ENCODE measurements at places on chromosomes 5 and 9.

- no peak for DNase-seq
Measured at GRCh38 chr5:31172881-31173280, 20.6 kb upstream of the CDH6 start.

DNA sequence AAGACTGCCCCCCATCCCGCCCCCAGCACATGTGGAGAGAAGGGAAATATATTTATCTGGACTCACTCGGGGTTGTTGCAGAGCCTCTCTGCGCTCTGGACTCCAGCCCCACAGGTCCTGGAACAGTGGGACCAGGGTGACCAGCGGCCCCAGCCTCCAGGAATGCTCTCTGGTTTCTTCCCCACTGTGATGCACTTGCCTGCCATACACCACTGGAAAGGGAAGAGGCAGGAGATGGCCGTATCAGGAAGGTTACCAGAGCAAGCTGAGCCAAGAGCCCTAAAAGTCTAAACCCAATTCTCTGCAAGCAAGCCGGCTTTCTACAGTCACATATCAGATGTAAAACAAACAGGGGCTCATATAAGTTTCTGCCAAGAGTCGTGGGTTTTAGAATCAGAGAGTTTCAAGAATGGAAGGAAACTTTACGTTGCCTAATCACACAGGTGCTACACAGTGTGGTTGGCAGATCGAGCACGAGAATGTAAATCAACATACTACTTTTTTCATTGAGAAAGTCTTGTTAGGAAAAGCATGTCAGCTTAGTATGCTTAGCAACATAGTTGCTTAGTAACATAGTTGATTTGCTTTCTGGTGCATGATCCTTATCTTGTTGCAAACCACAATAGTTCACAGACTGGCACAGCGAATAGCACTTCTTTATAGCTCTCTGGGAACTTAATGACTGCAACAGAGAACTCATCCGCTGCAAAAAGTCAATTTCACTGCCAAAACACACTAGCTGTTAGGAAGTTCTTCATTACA lies 201.2 kb downstream of the TARS1 start:
- no peak for DNase-seq

GRCh38 chr5:159682623-159683022 lies 233.7 kb upstream of the ADRA1B start:
- DNase-seq, result no peak

DNA sequence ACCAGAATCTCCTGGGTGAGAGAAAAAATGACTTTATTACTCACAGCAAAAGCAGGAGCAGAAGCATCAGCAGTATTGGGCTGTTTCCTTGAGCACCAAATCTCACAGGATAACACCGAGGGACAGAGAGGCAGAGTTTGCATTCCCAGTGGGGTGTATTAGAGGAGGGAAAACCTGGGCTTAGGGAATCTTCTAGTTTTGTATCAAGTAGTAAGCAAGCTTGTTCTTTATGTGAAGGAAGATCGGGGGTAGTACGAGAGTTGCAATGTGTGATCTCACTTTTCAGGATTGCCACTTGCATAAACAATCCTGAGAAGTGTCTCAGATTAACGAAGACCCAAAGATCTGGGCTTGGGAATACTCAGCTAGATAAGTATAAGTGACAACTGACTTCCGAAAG lies 1163.0 kb downstream of the TAF11L14 start:
- DNase-seq, result no peak

DNA sequence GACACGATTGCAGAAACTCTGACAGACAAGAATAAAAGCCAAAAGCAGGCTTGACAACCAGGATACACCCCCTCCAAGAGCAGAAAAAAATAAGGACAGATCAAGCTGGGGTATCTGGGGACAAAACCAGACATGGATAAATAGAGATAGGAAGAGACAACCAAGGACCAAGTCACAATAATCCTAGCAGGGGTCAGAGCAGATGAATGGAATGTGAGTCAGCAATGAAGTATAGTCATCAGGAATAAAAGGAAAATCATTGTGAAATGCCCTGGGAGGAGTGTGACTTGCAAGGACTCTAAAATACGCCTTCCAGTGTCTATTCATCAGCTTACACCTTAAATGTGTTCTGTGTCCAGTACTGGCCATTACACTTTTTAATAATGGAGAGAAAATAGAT lies 206.8 kb downstream of the CAAP1 start:
- no peak for DNase-seq

DNA sequence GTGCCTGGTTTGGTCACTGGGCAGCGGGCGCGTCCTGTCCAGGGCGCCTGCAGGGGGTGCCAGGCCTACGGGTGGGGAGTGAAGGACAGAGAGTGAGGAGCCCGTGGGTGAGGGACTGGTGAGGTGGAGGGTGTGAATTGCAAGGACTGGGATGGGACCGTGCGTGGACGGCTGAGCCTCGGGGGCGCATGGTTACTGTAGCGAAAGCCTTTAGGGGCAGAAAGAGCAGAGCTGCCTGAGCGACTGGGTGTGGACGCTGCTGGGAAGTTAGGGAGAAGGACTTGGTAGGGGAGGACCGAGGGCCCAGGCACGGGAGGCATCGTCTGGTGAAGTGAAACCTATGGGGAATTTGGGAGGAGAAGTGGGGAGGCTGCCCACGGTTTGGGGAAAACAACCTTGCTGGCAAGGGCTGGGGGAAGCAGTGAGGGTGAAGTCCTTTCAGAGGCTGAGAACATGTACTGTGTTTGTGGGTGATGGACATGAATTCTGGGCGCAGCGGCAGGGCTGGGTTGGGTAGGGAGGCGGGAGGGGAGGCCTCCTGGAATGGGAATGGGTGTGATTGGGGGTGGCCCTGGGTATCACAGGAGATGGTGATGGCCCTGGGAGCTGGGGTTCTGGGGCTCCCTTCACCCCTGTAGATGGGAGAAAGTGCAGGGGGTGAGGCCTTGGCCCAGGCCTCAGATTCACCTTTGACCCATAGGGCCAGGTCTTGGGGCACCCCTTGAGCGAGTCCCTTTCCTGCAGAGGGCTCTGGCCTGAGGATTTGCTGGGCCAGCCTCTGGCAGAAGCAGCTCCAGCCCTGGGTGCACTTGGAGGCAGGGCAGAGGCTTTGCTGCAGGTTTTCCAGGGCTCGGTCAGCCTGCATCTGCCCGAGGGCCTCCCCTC lies 1.7 kb upstream of the TOR4A start:
- DNase-seq, result no peak

DNA sequence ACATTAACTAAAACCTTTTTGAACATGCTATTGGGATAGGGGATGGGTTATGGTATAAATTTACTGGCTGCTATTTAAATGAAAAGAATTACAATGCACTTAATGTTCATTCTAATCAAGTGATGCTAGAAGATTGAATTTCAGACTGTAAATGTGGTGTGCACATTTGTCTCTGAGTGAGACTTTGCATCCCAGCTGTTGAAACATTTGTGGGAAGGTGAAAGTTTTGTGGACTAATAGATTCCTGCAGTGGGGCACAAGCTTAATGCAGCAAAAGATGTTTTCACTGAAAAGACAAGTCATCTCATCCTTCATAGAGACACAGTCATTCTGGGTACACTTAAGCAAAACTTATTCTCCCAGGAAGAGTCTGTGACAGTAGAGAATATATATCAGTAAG lies 323.6 kb downstream of the NFIB start:
- DNase-seq, result no peak

DNA sequence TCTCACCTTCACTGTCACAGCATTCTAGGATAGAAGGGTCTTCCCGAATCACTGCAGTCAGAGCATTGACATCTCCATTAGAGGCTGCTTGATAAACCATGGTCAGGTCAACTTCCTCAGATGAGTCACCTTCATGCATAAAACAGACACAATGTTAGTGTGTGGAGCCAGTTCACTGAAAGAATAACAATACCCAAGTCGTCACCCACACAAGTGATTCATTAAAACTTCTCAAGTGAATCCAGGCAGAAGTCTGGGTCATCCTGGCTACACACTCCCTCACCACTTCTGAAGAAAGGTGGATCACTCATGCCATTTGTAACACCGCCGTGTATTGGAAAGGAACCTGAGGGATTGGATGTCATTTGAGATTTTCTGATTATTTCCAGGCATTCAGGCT lies 49.6 kb downstream of the ANKRD55 start:
- no peak for DNase-seq

GRCh38 chr9:98491828-98492227 lies 216.9 kb downstream of the GABBR2 start:
- no peak for DNase-seq

DNA sequence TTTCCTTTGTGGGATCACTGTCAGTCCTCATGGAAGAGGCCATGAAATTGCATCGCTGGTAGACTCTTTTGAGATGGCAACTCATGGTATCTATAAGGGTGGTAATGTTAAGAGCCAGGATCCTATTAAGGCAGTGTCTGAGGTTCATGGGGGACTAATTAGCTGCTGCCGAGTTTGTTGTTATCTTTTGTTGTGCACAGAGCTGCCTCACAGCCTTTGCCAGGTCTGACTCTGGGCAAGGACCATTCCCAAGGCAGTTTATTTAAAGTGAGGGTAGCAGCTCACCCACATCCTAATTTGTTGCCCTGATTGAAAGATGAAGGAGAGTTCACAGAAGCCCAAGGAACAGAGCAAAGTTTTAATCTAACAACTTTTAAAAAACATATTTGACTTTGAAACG lies 7.9 kb downstream of the SMARCA2 start:
- DNase-seq, result no peak

DNA sequence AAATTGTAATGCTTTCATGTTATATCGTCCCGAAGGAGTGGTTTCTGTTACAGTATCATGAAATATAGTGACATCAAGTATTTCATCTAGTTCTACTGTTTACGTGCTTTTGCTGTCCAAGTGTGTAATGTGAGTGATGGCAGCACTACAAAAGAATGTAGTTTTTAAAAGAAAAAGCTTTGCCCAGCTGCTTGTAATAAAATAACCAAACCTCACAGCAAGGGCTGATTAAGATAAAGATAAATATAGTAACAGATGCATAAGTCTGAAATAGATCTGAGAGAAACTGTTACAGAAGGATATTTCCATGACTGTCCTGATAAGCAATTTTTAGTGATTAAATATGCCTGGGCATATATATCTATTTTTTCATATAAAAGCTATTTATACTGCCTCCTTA lies 106.4 kb downstream of the AUH start:
- DNase-seq, result no peak

DNA sequence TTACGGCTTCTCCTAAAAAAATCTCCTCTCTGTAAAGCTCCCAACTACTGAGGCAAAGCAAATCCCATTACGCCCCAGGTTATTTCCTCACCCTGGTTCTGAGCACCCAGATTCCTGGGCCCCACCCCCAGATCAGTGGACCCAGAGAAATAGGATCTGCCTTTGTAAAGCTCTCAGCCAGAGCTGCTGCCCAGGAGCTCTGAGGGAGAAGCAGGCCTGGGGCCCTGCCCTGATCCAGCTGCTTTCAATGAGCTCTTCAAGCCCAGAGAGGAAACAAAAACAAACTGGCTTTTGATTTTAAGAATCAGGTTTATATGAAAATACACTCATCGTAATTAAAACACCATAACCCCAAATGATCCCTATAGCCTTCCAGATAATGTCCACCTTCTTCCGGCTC lies 124.5 kb downstream of the C5orf15 start:
- no peak for DNase-seq

DNA sequence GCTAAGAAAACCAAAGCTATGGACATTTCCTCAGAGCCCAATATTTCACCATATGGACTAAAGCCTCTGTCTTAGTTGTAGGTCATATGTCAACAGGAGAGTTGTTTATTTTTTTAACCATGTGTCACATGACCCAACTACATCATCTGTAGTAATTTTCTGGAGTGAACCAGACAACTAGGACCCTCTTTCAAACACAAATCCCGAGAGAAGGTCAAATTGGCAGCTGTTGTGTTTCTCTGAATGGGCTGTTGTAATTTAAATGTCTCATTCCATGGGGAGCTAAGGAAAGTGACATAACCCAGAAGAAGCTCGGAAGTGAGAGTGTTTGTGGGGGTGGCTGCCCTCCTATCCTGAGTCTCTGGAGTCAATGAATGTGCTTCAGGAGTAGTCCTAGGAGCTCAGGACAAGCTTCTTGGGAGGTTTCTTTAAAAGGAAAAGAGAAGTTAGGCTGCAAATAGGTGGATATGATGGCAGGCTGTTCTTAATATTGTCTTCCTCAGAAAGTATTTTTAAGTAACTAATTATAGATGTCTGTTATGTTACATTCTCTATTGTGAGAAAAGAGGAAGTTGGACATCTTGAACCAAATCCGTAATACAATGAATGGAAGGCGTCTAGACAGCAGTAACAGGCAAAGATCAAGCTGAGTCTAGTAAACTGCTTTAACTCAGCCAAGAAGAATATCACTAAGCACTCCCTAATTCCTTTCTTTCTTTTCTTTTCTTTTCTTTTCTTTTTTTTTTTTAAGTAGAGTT lies 50.1 kb downstream of the TMEM167A start:
- no peak for DNase-seq

DNA sequence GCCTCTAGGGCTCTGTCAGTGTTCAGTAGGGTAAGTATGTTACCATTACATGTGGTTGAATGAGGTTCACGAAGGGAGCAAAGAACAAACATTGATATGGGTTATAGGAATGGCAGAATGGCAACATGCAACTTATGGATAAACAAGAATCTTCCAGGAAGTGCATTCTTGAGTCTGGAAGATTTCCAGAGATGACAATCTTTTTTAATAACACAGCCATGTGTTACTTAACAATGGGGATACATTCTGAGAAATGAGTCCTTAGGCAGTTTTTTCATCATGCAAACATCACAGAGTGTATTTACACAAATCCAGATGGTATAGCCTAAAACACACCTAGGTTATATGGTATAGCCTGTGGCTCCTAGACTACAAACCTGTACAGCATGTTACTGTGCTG lies 9.1 kb upstream of the SLC28A3 start:
- DNase-seq, result no peak

DNA sequence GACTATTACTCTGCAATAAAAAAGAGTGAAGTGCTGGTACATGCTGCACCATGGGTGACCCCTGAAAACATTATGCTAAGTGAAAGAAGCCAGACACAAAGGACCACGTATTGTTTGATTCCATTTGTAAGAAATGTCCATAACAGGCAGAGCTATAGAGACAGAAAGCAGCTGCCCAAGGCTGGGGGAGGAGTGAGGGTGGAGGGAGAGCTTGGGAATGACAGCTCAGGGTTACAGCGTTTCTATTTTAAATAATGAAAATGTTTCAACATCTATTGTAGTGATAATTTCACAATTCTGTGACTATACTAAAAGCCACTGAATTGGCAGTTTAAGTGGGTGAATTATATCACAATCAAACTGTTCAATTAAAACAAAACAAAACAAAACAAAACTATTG lies 81.7 kb downstream of the MYO10 start:
- DNase-seq, result no peak

DNA sequence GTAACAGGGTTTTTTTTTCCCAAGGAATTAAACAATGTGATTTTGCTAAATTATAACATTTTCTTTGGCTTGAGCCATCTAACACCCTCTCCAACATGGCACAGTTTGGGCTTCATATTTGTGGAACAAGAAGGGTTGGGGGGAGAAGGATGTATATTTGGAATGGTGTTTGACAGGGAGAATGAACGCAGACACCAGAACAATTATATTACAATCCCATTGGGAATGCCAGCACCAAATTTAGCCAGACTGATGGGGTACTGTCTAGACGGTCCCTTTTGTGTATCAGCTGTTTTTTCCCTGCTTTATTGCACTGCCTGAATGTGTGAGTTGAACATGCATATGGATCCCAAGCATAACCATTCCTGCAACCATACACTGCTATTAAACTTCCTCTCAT lies 130.9 kb upstream of the TMEM161B start:
- no peak for DNase-seq

Measured in GM12892 (cell line).